ENCODE measurements at places on chromosomes 3 and 15.

DNA sequence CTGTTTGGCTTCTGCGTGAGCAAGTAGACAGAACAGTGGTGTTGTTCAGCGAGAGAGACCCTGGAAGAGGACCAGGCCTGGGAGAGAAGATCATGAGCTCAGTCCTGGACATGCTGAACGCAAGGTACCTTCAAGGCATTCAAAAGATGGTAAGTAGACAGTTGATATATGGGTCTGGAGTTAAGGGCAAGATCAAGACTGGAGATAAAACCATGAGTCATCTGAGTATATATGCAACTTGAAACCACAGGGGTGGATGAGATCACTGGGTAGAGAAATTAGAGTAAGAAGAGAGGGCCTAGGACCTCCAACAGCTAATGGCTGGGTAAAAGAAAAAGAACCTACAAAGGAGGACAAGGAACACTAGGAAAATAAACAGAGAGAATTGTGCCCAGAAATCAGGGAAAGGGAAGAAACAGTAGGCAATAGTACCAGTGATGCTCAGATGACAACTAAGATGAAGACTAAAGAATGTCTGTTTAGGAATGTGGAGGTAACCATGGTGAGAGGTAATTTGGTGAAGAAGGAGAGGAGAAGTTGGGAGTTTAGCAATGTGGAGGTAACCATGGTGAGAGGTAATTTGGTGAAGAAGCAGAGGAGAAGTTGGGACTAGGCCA, 343.2 kb upstream of the ADAMTS9 start:
- no peak for DNase-seq

DNA sequence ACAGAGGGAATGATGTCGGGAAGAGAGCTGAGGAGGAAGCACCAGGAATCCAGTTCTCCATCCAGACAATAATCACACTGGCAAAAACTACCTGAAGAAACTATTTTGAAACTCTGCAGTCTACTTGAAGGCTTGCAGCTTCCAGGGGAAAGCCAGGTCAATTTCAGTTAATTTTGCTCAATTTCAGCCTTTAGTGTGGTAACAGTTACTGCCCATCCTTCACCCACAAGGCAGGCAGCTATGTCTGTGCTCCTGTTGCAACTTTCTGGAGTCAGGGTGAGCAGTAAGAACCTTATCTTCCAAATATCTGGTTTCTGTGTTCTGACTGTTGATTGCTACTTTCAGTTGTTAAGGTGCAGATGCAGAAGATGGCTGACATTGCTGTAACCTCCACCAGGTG, 221.7 kb downstream of the ADAMTS17 start:
- DNase-seq = no peak

GRCh38 chr3:42805141-42805821, 991 bp upstream of the HIGD1A start:
- DNase-seq = no peak

DNA sequence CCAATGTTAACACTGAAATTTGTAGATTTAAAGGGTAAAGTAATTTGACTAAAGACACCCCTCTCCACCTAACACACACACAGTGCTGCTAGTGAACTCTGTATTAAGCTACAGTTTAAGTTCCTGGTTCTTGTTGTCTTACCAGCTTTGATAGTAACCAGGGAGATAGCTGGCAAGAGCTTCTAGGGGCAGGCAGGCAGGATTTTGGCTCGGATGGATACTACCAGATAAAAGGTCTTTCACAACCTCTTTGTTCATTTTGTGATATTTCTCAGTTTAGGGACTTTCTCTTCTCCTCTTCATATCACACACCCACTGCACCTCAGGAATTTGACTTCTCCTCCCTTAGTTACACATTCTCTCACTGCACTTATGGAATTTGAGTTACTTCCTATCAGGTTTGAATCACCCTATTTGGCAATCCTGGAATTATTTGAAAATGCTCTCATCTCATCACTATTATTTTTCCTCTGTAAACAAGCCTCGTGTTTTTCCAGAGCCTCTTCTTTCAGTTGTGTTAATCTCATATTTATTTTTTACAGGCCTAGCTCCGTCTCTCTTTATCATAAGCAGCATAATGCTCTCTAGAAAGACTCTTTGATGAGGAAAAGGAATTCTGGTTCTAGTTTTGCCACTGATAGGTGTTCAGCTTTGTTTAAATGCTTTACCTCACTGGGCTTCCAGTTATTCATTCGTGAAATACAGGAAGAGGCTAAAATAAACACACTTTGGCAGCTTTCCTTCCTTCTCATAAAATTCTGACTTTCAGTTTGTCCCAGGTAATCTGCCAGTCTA, 23.0 kb upstream of the CLDN1 start:
- no peak for DNase-seq

- DNase-seq = no peak
These were observed 368.2 kb upstream of the ROPN1 start for GRCh38 chr3:124360155-124360554.

GRCh38 chr3:38147421-38147820, 9.0 kb downstream of the MYD88 start:
- no peak for DNase-seq

GRCh38 chr15:71162309-71162708, 47.0 kb downstream of the THSD4 start:
- DNase-seq = no peak

- no peak for DNase-seq
These were observed 317.5 kb upstream of the THRB start for GRCh38 chr3:24812116-24812515.

GRCh38 chr3:151911462-151911861, 38.0 kb downstream of the SUCNR1 start:
- DNase-seq = no peak

DNA sequence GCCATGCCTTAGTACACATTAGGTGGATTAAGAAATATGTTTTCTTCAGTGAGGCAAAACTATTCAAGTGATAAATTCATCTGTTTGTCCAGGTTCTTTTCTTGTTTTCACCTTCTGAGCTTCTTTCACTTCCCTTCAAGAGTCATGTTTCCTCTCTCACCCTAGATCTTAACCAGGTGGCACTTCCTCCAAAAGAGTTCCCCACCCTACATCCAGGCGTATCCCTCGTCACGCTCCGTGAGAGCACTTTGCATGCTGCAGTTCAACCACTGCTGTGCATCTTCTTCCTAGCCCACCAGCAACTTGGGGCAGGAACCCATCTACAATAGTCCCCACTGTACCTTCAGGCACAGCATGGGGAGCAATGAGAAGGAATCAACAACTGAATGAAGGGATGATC, 28.9 kb downstream of the OSBPL10 start:
- DNase-seq = no peak

- no peak for DNase-seq
These were observed 17.8 kb downstream of the ALPK3 start for GRCh38 chr15:84834969-84835368.

- DNase-seq = no peak
These were observed 20.4 kb upstream of the PDCD6IP start for GRCh38 chr3:33777996-33778395.

GRCh38 chr15:56760186-56760585, 26.9 kb upstream of the ZNF280D start:
- no peak for DNase-seq
